ENCODE measurements at places on chromosomes 16 and 17.

GRCh38 chr17:54177606-54178308 is 355.0 kb downstream of the KIF2B start:
- no peak for DNase-seq

DNA sequence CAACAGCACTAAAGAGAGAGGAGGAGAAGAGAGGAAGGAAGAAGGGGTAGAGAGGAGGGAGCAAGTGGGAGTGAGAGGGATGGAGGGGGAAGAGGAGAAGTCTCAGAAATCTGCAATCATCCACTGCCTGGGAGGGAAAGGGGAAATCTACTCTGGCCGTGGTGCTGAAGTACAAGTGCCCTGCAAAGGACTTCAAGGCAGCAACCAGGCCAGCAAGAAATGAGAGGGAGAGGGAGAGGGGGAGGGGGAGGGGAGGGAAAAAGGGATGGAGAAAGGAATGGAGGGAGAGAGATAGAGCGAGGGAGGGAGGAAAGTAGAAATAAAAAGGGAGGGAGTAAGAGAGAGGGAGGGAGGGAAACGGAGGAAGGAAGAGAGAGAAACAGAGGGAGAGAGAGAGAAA is 130.8 kb upstream of the EEF2KMT start:
- DNase-seq = no peak

GRCh38 chr16:64290461-64290860 is 831.4 kb downstream of the CDH11 start:
- DNase-seq = no peak

GRCh38 chr16:85521552-85522307 is 91.4 kb upstream of the GSE1 start:
- DNase-seq = no peak

DNA sequence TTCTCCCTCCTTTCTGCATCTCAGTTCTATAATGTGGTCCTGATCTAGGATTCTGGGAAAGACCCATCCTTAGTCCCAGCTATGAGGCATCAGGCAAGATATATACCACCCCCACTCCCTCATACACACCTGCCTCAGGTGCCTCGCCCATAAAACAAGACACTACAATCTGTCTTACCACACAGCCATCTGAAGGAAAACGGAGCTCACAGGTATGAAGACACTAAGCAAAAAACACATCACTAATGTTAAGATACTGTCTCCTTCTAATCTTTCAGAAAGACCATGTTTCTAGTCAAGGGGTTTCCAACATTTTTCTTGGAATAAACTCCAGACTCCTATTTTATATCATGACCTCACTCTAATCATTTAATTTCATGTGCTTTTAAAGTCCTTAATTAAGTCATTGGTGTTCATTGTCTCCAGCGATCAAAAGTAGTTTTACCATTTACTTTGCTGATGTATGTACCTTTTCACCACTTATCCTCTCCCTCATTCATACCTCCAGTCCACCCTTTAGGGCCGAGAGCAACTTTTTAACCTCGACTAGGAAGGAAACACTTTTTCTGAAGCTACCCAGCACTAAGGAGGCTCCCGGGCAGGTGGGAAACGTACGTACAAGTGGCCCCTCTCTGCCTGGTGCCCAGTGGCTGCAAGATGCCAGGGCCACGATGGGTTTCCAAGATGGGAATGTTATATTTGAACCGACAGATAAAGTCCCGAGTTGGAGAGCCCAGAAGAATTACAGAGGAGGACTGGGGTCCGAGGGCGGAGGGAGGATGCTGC is 979 bp downstream of the MAP3K14 start:
- DNase-seq = no peak

- no peak for DNase-seq
Measured at GRCh38 chr17:35695613-35696012, 35.8 kb upstream of the RASL10B start.
